Fibroblast of skin of abdomen (primary cell): ENCODE measurements at places on chromosomes 4 and X.

DNA sequence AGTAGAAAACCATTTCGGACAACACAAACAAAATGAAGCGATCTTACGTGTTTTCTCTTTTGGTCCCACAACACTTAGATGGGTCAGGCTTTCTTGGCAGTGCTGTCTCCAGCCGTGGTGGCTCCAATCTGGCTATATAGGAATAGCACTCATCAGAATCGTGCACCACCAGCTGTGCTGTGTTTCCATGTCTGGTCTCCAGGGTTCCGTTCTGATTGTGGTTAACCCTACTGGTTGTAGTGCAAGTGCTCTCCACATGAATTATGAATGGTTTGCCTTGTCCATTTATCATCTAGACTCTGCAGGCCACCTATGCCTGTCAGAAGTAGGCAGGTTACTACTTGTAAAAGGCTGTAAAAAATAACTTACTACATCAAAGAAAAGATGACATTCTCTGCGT is 536.3 kb downstream of the IQCM start:
- no peak for DNase-seq

GRCh38 chr4:120821029-120821428 is 101.5 kb downstream of the PRDM5 start:
- no peak for DNase-seq

GRCh38 chr4:176549161-176549865 is 229.5 kb downstream of the SPCS3 start:
- peak; percentile 39 for DNase-seq

DNA sequence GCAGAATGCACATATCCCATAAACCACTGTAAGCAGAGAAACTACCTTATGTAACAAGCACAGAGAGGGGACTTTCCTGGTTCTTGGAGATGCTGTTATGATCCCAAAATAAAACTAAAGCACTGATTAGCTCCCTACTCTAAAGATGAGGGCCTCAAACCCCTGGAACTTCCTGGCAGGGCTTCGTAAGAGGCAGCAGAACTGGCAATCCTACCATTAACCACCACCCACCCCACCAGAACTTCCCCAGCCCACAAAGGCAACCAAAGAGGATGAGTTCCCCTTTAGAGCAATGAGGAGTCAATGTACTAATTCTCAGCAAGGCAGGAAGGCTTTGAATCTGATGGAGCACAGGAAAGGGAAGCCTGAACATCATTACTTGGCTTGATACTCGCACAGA is 436.5 kb upstream of the FRG1 start:
- DNase-seq: no peak

GRCh38 chrX:35406386-35406785 is 391.8 kb upstream of the MAGEB16 start:
- no peak for DNase-seq

GRCh38 chr4:145734576-145735346 is 54.8 kb downstream of the C4orf51 start:
- peak; percentile 98 for DNase-seq

- DNase-seq: no peak
Measured at GRCh38 chr4:6951880-6952381, 42.3 kb downstream of the TBC1D14 start.

GRCh38 chr4:78057135-78057599 is at the start of gene FRAS1:
TSS of gene FRAS1 (plus strand) at chr4:78057323. CDS start at chr4:78058010, 687 bp downstream.
- peak; percentile 46 for DNase-seq

GRCh38 chr4:181682367-181683047 is 560.7 kb upstream of the TENM3 start:
- DNase-seq: peak; percentile 17

DNA sequence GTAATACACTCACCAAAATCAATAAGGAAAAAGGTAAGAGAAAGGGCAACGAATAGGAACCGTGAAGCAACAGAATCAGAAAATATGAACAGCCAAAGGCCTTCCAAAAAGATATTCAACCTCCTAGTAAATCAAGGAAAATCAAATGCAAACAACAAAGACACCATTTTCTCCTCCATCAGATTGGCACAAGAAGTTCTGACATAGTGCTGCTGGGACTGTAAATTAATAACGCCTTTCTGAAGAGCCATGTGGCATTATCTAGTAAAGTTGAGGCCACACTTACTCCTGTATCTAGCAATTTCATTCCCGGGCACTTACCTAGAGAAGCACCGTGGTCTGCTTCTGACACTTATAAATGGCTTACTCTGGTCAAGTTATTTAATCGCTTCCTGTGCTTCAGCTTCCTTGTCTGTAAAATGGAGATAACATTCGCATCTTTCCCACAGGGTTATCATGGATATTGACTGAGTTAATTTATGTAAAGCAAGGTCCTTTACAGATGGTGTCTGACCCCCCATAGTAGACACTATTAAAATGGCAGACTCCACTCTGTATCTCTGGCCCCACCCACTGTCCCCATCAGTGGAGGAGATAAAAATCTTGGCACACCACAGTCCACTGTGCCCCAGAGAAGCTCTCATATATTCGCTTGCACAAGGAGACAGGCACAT is 20.5 kb upstream of the ENPP6 start:
- DNase-seq: no peak

DNA sequence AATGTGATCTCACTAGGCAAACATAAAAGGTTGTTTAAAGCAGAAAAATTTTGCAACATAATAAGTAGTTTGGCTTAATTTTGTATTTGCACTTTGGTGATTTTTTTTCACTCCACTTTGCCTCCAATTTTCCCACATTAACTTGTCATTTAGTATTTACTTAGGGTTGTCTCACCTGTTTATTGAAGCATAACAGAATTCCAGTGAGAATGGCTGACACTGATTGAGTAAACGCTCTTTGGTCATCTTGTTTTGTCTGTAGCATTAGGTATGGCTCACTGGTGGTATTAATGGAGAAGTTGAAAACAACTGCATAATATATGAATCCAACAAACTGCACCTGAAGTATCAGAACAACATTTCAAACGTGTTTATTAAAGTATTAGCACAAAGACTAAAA is 799.5 kb upstream of the ADGRL3 start:
- DNase-seq: no peak

DNA sequence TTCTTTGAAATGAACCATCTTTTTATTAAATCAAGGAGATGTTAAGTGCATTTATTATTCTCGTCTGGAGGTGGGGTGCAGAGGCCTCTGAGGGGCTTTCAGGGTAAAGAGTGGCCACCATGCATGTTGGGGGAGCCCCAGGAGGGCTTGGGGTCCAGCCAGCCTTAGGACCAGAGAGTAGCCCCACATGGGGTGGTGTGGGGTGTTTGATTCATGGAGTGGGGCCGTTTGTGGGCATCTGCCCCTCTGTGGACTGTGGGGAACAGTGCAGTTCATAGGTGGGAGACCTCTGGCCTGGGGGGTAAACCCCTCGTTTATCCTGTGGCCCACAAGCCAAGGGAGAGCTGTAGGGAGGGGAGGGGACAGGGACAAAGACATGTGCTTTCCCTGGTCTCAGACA is 26.9 kb downstream of the HTRA3 start:
- no peak for DNase-seq

GRCh38 chrX:117996408-117996807 is 120.2 kb downstream of the KLHL13 start:
- no peak for DNase-seq

DNA sequence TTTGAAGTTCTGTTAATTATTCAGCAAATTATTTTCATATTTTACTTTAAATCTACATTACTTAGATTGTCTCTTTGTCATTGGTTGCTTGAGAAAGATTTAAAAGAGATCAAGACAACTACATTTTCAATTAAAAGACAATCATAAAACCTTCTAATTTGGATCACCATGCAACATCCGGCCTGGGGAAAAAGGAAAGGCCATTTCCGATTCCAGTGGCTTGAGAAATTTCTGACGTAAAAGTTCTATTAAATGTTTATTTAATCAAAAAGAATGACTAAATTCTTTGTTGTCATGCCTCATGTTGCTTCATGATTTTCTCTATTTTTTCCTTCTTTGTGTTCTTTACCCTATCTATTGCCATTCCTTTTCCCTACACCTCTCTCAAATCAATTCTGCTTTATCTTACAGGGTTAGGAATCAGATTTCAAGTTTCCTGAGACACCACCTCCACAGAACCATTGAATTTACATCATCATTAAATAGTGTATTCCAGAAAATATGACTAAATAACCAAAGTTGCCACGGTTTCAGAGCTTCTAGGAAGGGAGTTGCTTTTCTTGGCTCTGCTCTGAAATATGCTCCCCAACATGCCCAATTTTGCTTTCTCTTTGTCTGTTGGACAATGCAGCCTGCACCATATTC is 124.6 kb upstream of the ACSL4 start:
- peak; percentile 24 for DNase-seq

DNA sequence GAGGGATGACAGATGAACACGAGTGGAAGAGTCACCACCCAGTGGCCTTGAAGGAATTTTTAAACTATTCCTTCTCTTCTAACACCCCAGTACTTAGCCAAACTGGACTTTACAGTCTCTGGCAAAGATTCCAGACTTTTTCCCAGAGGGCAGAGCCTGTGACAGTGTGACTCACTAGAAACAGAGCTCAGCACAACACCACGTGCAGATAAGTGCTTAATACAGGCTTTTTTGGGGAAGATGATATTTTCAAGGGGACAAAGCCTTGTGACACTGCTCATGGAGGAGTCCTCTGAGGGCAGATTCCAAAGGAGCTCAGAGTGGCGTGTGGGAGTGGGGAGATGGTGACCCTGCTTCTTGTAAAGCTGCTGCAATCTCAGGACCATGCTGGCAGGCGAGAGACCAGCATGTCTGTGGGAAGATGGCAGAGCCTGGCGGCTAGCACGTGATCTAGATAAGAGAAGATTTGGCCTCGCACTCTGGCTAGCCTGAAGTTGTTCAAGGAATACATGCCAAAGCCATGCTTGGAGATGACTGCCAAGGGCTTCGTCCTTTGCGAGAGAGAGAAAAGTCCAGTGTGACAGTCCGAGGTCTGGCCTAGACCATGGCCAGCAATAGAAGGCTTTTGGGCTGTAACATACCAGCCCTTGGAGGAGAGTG is 2.4 kb downstream of the RAB33A start:
- DNase-seq: peak; percentile 49

DNA sequence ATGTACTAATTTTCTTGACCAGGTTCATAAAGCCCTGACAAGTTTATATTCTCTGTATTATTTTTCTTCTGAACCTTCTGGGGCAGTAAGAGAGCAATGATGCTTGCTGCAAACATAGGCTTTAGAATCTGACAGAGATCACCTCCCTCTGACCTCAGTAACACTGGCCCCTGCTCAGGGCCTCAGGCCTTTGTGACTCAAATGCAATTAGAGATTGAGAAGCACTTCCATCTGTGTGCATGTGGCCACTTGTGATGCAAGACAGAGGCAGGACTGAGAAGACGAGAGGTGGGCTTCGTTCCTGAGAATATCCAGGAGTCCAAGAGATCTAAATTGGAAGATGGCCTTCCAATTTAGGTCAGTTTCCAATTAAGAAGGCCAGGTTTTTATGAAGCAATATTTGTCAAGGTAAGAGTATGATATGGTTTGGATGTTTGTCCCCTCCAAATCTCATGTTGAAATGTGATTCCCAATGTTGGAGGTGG is 82.8 kb upstream of the VEGFC start:
- no peak for DNase-seq

DNA sequence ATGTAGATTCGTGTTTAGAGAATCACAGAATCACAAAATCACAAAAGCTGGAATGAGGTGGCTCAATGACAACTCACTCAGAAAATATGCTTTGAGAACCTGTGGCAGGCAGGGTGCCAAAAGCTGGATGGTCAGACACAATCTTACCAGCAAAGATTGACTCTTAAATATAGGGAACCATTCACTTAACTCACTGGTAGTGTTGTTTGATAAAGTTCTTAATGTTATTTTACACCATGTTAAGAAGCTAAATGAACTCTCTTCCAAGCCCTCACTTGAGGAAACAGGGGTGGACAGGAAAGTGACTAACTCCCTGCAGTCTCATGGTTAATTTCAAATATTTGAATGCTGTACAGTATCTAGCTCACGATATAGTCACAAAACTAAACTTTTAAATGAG is 5.7 kb upstream of the SCOC start:
- DNase-seq: peak; percentile 52

GRCh38 chrX:45571453-45571852 is 370.8 kb upstream of the DIPK2B start:
- no peak for DNase-seq

- DNase-seq: no peak
Measured at GRCh38 chr4:68288393-68288740, 42.9 kb upstream of the TMPRSS11B start.

DNA sequence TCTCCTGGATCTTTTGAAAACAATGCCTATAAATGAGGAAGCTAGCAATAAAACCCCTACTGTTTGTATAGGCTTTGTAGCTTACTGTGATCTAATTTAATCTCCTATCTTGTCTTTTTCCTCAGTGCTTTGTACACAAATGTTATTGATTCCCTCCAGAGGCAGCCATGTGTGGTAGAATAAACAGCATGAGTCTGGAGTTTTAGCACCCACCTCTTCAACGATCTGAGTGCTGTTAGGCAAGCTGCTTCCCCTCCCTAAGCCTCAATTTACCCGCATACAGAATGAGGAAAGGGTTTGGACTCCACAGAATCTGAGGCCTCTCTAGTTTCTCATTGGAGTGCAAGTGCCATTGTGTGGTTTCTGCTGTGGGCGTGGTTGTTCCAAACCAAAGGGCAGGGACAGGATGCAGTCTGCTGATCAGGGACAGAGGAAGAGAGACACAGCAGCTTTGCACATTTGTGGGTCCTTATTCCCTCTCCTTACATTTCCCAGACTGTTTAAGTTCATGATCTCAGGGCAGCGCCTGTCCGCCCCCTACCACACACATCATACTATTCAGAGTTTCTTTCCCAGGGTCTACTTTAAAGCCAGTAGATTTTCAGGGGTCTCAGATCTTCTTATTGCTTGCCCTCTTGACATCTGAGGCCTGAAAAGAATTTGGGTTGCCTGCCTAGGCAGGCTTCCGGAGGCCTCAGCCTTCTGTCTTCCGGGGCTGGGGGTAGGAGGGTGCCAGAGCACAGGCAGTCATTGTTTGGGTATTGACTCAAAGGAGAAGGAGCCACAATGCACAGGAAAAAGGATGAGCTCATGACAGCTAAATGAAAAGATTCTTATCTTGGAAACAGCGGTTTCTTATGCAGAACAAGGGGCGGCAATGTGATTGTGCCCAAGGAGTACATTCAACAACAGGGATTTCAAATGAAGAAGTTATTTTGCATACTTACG is 114.9 kb upstream of the TEX13D start:
- DNase-seq: peak; percentile 75

DNA sequence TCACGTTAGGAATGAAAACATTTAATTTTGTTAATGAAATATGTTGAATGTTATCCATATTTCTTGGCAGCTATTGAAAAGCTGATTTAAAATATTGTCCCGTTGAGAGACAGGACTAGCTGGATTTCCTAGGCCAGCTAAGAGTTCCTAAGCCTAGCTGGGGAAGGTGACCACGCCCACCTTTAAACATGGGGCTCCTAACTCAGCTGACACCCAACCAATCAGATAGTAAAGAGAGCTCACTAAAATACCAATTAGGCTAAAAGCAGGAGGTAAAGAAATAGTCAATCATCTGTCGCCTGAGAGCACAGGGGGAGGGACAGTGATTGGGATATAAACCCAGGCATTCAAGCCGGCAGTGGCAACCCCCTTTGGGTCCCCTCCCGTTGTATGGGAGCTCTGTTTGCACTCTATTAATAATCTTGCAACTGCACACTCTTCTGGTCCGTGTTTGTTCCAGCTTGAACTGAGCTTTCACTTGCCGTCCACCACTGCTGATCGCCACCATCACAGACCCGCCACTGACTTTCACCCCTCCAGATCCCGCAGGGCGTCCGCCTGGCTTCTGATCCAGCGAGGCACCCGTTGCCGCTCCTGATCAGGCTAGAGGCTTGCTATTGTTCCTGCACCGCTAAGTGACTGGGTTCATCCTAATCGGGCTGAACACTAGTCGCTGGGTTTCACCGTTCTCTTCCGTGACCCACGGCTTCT is 308.9 kb downstream of the GLUD2 start:
- no peak for DNase-seq
